ENCODE measurements at places on chromosomes 12 and 14. TPM values are rescaled to one million over a fixed set of nuclear protein-coding genes. Genes with fewer than 3 reads are reported as not detected.

CMA1 gene
- not detected for total RNA-seq

PMCH gene
- not detected for total RNA-seq

DHRS2 gene
- 0.57 TPM for total RNA-seq

ZNF605 gene
- 6.7 TPM for total RNA-seq

CLEC4D gene
- not detected for total RNA-seq
